Calu3 (cell line): ENCODE measurements at places on chromosomes 4 and X. TPM values are rescaled to one million over a fixed set of nuclear protein-coding genes. Genes with fewer than 3 reads are reported as not detected.

MAPK10 gene
- total RNA-seq = 2.9 and 3.6 TPM in 2 replicates

TMEM35A gene
- not detected in 2 replicates for total RNA-seq

TLL1 gene
- not detected in 2 replicates for total RNA-seq

FAM9B gene
- total RNA-seq = 0.40 and 0.69 TPM in 2 replicates

TNIP3 gene
- not detected in 2 replicates for total RNA-seq

YY2 gene
- 4.6 and 4.7 TPM in 2 replicates for total RNA-seq

CDKL5 gene
- 17.7 and 20.9 TPM in 2 replicates for total RNA-seq

CDX4 gene
- not detected in 2 replicates for total RNA-seq

VCX3A gene
- not detected in 2 replicates for total RNA-seq

NXF2B gene
- total RNA-seq = not detected in 2 replicates

NRK gene
- not detected in 2 replicates for total RNA-seq

NAP1L3 gene
- total RNA-seq = not detected in 2 replicates

PNMA3 gene
- total RNA-seq = not detected in 2 replicates

DMP1 gene
- not detected in 2 replicates for total RNA-seq

CXCL8 gene
- 222 and 404 TPM in 2 replicates for total RNA-seq

ABCD1 gene
- total RNA-seq = 14.4 and 22.8 TPM in 2 replicates

CCSER1 gene
- 6.2 and 7.1 TPM in 2 replicates for total RNA-seq

ARHGAP36 gene
- total RNA-seq = not detected in 2 replicates

FGF16 gene
- total RNA-seq = not detected in 2 replicates

CT45A1 gene
- total RNA-seq = not detected in 2 replicates

TENM3 gene
- total RNA-seq = 2.3 and 5.9 TPM in 2 replicates

PCDH10 gene
- total RNA-seq = not detected in 2 replicates

LIMCH1 gene
- 53.9 and 78.7 TPM in 2 replicates for total RNA-seq

MAGEA2B gene
- total RNA-seq = not detected in 2 replicates

GK2 gene
- total RNA-seq = not detected in 2 replicates
